ENCODE measurements at places on chromosomes 3 and 15.
A peak's percentile ranks its signal among the peaks of the same experiment; 100 is the strongest.

- no peak for DNase-seq
Observed at GRCh38 chr3:130374033-130374432, 28.6 kb downstream of the COL6A5 start.

- DNase-seq: no peak
Observed at GRCh38 chr3:23669541-23670255, 136.1 kb upstream of the UBE2E1 start.

DNA sequence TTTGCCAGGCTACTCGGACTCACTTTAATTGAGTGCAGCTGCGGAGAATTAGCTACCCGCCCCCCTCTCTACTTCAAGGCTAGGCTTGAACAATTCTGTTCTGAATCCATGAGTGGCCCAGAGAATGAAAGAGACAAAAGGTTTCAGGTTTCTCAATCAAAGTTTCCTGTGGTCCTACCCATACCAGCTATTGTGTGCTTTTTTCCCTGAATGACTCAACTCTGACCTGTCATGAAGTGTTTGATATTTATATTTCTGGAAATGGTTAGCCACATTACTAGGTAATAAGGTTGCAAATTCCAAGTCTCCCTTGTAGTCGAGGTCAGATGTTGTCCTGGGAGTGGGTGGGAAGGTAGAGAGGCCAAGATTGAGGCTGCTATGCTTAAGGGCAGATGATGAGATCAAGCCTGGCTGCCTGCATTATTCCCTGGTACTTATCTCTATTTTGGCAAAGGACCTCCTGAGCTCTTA lies 392.7 kb upstream of the TBL1XR1 start:
- DNase-seq: no peak

DNA sequence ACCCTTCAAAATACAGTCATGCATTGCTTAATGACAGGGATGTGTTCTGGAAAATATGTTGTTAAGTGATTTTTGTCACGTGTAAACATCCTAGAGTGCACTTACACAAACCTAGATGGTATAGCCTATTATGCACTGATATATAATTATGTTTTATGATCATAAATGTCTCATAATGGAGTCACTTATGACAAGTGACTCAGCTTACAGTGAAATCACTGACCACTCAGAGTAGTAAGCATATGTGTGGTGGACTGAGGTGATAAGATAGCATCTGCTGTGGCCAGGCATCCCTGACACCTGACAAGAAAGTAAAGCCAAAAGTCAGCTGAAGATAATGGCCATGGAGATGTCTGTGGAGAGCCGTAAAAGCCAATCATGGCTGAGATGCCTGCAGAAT lies 5.4 kb downstream of the ACAD11 start:
- DNase-seq: no peak

DNA sequence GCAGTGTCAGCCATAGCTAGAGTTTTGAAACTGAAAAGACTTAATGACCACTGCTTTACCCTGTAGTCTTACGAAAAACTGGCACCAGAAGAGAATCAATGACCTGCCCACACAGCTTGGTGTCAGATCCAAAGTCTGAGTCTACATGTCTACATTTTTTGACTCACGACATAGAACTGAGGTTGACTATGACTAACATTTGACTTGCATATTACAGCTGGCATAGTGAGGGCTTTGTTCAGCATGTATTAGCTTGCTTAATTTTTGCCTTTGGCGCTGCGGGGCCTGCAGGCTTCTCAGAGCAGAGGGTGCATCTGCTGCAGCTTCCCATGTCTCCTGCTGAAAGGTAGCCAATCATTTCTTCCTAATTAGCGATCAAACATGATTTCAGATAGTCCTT lies 167.0 kb downstream of the EBLN2 start:
- no peak for DNase-seq

DNA sequence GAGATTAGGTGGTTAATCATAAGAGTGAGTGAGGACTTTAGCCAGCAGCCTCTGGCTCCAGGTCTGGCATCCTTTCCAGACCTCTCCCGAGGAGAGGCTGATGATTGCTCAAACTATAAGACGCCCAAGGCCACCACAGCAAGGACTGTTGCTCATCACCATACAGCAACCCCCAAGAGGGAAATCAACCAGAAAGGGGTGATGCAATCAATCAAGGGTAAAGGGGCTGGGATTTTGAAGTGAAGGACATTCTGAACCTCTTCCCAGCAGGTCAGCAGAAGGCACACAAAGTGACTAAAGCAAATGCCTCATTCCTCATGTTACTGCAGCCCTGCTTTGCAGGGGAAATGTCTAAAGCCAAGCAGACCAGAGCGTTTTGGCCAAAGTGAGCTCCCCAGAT lies 247.3 kb upstream of the IGF1R start:
- DNase-seq: no peak

- no peak for DNase-seq
Observed at GRCh38 chr3:152236716-152237115, 32.0 kb upstream of the MBNL1 start.

DNA sequence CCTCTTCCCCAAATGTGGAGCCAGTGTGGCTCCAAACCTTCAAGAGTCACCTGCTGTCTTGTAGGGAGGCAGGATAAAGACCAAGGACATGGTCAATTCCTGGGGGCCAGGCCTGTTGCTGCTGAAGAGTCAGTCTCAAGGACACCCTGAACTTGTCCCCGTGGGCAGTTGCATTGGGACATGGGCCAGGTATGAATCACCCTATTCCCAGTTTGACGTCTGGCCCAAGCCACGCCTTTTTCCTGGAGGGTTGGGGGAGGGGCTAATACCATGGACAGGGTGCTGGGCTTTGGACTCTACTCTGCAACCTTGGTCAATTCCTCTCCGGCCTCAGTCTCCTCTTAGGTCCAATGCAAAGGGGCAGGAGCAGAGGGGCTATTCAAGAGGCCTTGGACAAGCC lies 10.4 kb downstream of the ATP2B2 start:
- DNase-seq: no peak

DNA sequence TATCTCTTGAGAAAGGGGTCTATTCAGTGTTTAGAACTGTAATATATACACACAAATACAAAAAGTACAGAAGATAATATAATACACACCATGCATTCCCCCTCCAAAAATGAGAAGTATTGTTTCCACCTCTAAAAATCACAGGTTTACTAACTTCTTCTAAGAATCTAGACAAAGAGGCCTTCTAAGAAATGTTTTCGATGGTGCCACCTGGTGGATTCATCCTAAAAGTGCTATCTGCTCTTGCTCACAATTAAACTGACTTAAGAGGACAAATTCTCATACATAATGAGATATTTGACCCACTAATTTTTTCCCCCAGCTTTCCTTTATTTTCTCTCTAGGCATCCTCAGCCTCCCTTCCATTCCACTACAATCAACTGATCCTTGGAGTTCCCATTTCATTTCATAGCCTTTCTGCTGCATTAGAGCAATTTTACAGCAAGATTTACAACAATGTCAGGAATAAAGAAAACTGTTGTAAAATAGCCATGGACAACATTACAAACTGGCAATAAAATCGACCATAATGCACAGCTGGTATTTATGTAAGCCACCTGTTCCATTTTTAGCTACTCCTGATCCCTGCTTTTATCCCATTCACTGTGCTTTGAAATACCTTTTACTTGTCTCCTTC lies 124.6 kb downstream of the ARRDC4 start:
- peak; percentile 21 for DNase-seq

DNA sequence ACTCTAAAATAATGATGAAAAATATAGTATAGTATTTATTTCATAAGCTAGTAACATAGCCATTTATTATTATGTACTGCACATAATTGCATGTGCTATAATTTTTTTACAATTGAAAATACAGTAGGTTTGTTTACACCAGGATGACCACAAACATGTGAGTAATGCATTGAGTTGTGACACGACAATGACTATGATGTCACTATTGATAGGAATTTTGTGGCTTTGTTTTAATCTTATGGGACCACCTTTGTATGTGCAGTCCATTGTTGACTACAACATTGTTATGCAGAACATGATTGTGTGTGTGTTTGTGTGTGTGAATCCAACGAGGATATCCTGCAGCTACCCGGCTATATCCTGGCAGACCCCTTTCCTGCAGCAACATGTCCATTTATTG lies 372.2 kb upstream of the MCTP2 start:
- DNase-seq: no peak

GRCh38 chr3:154971771-154972326 lies 108.3 kb upstream of the MME start:
- DNase-seq: no peak

DNA sequence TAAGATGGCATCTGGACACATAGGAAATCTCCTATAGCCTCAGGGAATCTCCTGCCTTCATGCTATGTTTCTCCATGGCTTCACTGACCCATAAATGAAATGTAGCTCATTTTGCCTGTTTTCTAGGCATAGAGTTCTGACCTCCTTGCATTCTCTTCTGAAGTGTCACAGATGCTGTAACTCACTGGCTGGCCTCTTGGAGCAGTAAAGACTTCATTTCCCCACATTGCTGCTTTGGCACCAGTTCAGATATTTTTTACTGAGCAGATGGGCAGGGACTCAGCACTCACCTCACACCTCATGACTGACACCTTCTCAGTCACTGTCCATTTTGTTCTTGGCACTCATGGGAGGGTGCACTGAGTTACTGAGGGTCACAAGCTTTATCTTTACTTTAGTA lies 286.7 kb upstream of the TGFBR2 start:
- DNase-seq: peak; percentile 32

DNA sequence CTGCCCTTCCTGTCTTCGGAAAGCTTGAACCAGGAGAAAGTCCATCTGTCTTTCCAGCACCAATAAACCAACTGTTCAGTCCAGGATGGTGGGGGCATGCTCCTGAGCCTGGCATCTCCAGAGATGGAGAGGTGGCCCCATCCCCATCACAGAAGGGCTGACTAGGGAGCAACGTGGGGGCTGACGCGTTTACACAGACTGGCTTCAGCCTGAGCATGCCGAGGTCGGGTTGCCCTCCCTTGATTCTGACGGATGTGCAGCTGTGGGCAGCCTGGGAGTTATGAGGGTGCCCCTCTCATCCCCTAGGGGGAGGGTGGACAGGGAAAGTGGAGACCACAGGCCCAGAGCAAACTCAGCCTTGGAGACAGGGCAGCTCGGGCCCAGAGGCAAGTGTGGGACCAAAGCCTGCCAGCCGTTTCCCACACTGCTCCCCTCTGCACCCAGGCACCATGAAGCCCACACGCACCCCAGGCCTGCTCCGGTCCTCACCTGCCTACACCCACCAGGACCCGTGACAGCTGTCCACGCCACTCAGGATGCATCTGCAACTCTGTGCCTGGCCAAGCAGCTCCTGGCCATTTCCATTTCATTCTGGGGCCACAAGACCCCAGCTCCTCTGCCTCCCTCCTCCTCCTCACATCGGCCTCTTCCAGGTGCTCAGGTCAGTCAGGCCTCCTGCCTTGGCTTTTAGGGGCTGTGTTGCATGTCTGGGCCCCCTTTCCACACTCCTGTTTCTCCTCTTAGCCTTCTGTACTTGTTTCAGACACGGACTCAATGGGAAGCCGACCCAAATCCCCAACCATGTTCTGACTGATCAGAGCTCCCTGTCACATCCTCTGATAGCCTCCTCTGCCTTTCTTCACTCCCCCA lies 48.2 kb upstream of the SLC41A3 start:
- DNase-seq: no peak

- DNase-seq: no peak
Observed at GRCh38 chr15:90099868-90100831, 2.1 kb downstream of the IDH2 start.

DNA sequence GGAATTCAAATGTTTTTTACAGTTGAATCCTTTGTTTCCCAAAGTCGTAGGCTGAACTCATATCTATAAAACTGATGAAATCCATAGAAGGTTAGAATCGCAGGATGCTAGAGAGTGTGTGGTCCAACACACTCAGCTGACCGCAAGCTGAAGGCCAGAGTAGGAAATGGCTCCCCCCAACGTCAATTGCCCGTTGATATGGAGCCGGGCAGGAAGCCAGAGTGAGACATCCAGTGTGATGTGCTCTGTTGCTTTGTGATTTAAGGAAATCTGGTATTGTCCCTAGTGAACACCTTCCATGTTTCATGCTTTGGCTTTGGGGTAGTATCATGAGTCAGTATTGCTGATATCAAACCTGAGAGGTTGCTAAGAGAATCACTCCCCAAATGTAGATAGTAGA lies 5.8 kb upstream of the MEX3B start:
- no peak for DNase-seq

DNA sequence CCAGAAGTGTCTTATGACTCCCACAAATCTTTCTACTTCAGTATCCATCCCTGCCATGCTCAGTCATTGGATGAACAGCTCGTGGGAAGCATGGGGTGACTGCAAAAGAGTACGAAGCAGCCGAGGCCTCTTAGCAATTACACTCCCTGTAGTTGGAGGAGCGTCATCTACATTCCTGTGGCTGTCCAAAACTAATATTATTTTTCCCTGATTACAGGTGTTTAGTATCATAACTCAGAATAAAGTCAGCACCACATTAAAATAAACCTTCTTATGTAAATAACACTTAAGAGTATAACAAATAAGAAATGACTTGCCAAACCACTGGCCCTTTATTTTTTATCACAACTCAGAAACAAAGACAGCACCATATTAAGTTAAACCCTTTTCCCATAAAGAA lies 141.5 kb downstream of the PLOD2 start:
- no peak for DNase-seq

- DNase-seq: no peak
Observed at GRCh38 chr3:159870723-159871122, 117.9 kb upstream of the IL12A start.

GRCh38 chr15:43519196-43519595 lies 1.8 kb downstream of the MAP1A start:
- DNase-seq: no peak

GRCh38 chr3:7309641-7310102 lies 448.8 kb downstream of the GRM7 start:
- no peak for DNase-seq

DNA sequence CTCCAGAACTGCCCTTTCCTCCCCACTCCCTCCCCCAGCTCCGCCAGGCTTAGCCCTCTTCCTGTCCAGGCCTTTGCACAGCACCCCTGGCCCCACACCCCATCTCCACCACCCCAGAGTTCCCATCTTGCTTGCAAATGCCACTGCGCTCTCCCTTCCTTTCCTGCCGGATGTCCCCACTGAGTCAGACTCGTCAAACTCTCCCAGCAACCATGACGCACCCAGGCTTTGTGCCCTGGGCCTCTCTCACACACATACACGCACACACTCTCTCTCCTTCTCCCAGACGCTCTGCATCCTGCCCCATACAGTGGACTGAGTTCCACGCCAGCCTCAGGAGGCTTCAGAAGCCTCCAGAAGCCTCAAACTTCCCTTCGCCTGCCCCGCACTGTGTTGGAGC lies 2.8 kb upstream of the CCDC9B start:
- no peak for DNase-seq

DNA sequence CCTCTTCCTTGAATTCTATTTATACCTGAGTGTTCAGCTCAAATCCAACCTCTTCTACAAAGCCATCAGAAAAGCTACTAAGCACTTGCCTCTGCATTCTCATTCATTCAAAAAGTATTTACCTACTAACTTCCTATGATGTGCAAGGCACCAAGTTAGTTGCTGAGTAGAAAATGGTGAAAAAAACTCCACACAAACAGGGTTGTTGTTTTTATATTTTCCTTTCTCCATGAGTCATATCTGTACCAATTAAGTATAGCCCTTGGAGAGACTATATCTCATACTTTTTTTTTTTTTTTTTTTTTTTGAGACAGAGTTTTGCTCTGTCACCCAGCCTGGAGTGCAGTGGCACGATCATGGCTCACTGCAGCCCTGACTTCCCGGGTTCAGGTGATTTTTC lies 67.7 kb downstream of the IGF2BP2 start:
- DNase-seq: no peak
